Vagina (tissue), 2 donors: ENCODE measurements at places on chromosomes 6 and 20. TPM values are rescaled to one million over a fixed set of nuclear protein-coding genes. Genes with fewer than 3 reads are reported as not detected.

GRCh38 chr6:10297832-10298231 is 117.0 kb downstream of the TFAP2A start:
- DNase-seq = no peak

WFDC10B gene
- not detected for total RNA-seq

SYCP2L gene
- 0.25 TPM for total RNA-seq

GRCh38 chr6:139713900-139714506 is 339.6 kb upstream of the CITED2 start:
- DNase-seq = no peak

GRCh38 chr6:28488916-28489365 is 26.7 kb downstream of the GPX6 start:
- DNase-seq = no peak

DNA sequence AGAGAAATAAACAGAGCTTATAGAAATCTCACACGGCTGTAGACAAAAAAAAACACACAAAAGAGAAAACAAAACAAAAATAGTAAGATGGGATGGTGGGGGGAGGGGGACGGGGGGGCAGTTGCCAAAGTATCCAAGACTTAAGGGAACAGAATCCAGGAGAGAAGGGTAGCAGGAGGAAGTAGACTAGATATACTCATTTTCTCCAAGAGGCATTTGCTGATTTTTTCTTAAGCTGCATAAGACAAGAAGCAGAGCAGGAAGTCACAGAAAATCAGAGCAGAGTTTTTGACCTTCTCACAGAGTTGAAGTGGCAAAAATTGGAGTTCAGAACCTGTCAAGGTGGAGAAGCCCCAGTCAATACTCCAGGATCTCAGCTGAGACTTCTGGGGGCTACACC is 237.7 kb downstream of the HIVEP2 start:
- DNase-seq = no peak

GRCh38 chr6:160882791-160883279 is 108.7 kb upstream of the MAP3K4 start:
- DNase-seq = no peak
